ENCODE measurements at places on chromosomes 6 and 20.
A peak's percentile ranks its signal among the peaks of the same experiment; 100 is the strongest.

- no peak for DNase-seq
Measured at GRCh38 chr6:108632441-108632840, 71.7 kb downstream of the FOXO3 start.

DNA sequence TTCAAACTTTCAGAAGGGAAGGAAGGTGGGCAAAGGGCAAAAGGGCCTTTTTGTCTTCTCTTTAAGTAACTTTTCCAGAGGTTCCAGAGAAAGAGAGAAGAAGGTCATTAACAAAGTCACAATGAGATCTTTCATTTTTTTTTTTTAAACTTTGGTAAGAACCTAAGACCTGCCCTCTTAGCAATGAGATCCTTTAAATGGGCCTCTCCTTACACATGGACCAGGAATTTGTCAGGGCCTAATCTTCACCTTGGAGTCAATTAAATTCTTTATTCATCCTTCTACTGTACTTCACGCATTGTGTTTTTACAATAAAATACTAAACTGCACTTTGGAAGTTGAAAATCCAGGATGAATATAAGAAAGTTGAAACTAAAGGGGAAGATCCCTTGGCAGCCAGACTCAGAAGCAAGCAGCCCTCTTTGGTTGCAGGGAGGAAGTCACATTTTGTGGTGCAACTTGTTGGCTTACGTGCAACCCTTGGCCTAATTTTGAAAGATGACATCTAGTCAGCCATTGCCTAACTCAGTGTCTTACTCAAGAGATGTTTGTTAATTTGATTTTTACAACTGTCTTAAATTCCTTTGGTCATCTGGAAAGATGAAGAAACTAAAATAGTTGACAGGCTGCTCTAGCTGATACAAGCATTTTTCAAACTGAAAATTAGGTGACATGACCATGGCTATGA is 11.9 kb upstream of the TMEM170B start:
- no peak for DNase-seq

GRCh38 chr6:170305805-170306323 is 694 bp upstream of the FAM120B start:
- DNase-seq: no peak

DNA sequence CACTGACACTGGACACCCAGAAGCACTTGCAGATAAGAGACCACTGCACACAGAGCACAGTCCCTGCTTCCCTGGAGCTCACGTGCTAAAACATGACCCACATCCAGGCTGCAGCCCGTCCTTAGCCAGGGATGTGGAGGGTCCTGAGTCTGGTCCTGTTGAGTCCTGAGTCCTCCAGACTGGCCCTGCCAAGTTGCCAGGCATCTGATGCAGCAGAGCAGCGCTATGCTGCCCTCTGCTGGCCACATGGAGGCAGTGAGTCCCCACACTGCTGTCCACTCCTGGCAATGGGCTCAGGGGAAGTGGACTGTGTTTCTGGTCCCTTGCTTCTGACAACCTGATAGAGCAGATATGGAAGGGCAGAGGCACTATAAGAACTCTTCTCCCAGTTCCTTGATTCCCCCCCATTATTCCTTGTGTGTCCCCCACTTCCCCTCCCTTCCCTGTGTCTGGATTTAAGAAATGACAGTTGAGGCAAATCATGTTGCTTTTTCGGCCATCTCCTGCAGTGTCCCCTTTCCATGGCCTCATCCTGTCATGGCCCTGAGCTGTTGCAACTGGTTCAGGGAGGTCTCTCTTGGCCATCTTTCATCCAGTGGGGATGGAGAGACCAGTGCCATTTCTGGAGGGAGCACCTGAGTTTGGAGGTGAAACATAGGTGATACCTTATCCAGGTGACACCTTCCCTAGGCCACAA is 86.0 kb downstream of the DHX35 start:
- DNase-seq: peak; percentile 49

GRCh38 chr20:60559462-60559861 is 601.2 kb downstream of the CDH26 start:
- no peak for DNase-seq
